GM12878 (cell line): ENCODE measurements at places on chromosomes 1 and 21. TPM values are rescaled to one million over a fixed set of nuclear protein-coding genes. Genes with fewer than 3 reads are reported as not detected.

The FLG gene
- polyA plus RNA-seq = not detected in 2 replicates

The TEX38 gene
- 0.15 TPM in 1 of 2 replicates, not detected in the other for polyA plus RNA-seq

DNA sequence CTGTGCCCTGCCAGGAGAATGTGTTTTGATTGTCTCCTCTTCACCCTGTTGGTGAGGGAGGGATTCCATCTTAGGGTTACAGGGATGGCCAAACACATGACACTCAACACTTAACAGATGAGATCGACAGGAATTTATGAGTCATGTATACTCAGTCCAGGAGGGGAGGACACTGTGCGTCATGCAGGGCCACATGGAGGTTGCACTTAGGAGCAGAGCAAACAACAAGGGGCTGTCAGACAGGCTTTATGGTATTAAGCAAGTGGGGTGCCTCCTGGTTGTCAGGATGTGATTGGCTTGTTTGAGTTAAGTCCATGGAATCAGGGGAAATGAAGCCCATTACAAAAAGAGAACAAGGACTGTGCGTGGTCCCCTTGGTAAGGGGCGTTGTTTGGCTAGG is 26.9 kb downstream of the EDARADD start:
- no peak for DNase-seq

DNA sequence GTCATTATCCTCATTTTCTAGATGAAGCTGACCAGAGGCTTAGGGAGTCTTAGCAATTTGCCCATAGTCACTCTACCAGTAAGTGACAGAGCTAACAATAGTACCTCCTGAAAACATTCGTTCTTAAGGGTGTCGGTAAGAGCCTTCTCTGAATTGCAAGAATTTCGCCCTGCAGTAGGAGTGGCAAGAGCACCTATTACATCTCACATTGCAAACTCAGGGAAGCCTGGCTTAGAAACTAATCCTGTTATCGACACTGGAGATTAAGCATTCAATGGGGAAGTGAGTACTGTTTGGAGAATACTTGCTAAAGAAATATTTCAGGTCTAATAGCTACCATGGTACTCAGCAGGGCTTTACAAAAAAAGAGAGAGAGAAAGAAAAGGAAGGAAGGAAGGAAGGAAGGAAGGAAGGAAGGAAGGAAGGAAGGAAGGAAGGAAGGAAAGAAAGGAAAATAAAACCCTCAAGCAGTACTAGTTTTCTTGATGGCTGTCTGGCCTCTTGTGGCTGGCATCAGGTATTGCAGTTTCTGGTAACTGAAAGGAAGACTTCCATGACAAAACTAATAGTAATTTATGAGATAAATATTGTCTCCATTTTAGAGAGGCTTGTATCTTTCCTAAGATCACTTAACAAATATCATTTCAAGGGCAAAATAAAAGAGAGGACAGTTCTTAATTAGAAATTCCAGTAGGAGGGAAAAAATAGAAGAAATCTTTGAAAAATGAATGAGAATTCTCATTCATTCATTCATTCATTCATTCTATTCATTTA is 10.4 kb downstream of the C1orf226 start:
- DNase-seq = no peak

- no peak for DNase-seq
These were observed 12.0 kb downstream of the SLC35D1 start for GRCh38 chr1:67041841-67042503.

- DNase-seq = no peak
These were observed 7.2 kb downstream of the C1orf35 start for GRCh38 chr1:228095938-228096337.

The MPL gene
- polyA plus RNA-seq = not detected in 2 replicates

DNA sequence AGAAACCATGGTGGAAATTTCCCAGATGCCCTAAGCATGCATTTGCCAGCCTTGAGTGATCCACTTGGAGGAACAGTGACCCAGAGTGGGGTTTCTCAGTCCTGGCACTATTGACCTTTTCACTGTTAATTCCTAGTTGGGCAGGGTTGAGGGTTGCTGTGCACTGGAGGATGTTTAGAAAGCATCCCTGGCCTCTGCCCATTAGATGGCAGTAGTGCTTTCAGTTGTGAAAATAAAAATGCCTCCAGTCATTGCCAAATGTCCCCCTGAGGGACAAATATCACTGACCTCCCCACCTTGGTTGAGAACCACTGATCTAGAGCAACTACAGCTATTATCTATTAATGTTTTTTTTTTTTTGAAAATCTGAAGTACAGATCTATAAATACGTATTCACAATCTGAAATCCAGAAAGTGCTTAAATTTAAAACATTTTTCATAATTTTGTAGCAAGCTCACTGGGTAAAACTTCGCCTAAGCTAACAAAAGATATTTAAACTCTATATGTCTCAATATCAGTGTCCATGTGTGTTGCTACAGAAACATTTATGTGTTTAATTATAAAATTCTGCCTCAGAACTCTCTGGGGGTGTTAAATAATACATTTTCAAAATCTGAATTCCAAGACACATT is 27.3 kb downstream of the F3 start:
- no peak for DNase-seq

The RAB4A gene
- polyA plus RNA-seq = 27.6 and 28.8 TPM in 2 replicates

DNA sequence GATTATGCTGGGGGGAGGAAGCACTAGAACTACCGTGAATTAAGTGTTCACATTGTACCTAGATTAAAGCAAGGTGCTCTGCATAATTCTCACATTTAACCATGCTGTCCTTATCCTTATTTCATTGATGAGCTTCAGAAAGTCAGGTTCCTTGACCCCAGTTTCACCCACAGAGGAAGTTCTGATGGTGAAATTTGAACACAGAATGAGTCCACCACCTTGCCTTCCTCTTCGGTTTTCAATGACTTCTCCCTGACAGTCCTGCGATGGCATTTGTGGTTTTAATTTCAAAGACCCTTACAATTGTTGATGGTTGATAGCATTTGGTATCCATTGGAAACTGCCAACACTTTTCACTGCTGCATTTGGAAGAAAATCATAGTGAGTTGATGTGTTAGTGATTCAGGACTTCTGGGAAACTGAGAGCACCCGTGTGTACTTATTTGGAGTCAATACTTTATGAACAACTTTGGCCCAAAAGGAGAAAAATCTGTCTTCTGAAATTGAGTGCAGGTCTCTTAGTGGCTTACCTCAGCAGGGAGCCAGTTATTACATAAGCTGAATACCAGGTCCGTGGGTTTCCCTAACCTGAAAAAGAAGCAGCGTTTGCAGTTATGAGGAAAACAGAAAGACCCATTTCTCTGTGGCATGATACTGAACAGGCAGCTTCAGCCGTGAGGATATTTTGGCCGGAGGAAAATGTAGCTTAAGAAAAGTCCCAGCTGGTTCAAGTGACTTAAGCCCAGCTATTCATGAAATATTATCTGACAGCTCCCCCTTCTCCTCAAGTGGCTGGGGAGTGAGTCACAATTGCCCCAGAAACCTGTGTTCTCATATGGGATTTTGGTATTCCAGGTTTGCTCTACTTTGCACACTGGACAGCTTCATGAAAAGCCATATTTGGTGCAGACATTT is 47.5 kb downstream of the ROR1 start:
- no peak for DNase-seq

- DNase-seq = no peak
These were observed 101.8 kb downstream of the ADARB1 start for GRCh38 chr21:45176141-45176540.

DNA sequence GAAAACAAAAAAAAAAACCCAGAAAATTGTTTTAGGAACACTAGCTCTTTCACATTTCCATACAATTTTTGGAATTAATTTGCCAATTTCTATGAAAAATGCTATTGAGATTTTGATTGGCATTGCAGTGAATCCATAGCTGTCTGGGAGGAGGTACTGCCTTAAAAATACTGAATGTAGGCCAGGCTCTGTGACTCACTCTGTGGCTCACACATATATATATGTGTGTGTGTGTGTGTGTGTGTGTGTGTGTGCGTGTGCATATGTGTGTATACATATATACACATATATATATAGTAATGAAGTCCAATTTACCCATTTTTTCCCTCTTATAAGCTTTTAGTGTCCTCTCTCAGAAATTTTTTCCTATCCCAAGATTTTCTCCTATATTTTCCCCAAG is 214.2 kb upstream of the DMRTA2 start:
- no peak for DNase-seq

DNA sequence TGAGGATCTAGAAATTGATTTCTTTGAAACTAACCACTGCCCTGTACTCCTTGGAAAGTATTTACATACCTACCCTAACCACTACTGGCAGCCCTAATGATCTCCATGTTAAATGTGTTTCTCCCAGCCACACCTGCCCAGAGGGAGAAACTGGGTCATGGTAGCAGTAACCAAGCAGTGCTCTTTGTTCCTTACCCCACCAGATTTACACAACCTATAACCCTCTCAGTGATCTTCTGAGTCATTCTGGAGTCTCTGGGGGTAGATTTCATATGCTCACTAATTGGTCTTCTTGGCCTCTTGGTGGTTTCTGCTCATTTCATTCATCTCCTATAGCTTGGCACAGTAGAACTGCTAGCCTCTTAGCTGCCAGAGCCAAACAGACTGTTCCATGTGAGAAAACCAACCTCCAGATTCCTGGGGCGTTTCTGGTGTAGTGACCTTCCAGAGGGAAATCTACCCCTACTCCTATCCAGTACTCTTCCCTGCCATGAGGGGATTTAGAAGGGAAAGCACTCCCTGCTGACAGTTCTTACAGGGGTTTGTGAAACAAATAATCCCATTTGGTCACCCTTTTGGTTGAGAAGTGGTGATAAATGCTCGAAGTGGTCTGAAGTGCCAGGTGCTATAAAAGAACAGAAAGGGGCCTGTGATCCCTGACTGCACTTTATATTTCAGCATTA is 36.2 kb upstream of the LRIG2 start:
- DNase-seq = no peak
